ENCODE measurements at places on chromosomes 7 and 10.

DNA sequence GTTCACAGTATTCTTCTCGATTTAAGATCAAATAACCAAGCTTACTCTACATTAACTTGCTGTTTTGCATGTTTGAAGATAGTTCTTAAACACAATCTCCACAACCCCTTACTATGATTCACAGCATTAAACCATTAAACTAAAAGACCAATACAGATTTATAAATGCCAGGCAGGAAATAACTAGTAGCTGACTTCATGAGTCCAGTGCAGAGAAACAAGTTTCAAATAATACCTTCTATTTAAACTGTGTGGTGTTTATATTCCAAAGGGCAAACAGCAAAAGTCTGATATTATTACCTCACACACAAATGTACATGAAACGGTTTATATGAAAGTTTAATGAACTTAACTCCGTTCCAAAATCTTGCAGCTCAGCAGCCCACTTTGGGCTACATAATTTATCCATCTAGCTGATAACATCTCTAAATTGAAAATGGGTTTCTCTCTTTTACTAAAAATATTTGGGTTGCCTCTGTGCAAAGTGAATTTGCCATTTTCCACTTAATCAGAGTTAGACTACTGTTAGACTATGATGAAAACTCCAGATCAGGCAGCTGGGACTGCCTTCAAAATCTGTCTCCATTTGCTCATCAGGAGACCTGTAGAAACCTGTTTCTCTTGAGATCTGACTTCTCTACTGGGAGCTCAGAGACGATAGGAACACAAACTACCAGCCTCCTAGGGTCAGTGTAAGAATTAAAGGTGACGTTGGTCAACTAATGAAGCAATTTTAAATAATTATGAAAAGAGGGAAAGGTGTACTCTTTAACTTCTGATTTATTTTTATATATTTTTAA, 287.3 kb downstream of the FZD1 start:
- no peak for DNase-seq

DNA sequence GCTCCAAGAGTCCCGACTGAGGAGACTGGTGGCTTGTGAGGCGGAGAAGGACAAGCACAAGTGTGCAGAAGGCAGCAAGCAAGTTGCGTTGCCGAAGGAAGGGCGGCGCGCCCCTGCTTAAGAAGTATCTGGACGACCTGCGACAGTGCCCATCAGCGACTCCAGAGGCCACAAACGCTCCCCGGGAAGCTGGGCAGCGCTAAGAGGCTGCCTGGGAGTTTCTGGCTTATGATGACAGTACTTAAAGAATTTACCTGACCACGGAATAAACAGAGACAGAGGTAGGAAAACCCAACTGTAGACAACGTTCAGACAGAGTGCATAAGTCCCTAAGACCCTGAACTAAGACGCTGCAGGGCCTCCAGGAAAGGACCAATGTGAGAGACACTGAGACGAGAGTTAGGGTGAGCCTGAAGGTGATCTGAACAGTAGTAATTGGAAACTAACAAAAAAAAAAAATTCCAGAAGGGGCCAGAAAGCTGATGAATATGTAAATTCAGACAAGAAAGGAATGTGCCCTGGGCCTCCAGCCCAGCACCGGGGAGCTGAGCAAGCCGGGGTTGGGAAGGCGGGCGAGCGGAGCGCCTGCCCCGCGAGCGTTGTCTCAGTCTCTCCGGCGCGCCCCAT, 1.0 kb downstream of the OSBPL3 start:
- no peak for DNase-seq

DNA sequence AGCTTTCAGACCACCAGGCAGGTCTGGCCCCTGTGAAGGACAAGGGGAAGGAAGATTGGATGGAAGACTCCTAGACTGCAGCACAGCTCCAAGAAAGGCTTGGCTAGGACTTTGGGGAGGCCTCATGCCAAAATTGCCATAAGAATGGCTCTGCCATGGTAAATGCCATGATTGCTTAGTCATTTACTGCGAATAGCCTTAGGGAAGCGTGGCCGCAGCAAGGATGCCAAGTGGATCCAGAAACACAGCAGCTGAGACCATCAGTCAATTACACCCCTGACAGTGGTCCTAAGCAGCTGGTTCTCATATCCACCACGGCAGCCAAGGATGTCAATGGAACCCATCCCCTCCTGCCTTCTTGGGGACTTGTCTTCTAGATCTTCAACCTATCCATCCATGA, 88.2 kb upstream of the AUTS2 start:
- no peak for DNase-seq

- no peak for DNase-seq
Measured at GRCh38 chr10:86330778-86331763, 35.5 kb downstream of the GRID1 start.

GRCh38 chr7:150342121-150342408, 636 bp upstream of the RARRES2 start:
- DNase-seq, result no peak

DNA sequence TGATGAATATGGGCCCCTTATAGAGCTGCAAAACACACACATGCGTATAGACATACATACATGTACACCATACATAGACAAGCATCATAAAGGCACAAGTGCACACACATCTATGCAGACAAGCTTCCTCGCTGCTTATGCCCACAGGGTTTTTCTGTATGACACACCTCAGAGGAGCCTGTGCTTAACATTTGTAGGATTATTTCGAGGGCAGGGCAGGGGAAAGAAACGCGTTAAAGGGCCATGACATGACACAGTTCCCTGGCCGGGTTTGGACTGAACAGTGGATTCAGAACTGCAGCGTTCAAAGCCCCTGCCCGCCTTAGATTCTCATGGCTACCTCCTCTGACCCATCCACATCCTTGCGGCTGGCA, 44.8 kb downstream of the CHST3 start:
- no peak for DNase-seq

DNA sequence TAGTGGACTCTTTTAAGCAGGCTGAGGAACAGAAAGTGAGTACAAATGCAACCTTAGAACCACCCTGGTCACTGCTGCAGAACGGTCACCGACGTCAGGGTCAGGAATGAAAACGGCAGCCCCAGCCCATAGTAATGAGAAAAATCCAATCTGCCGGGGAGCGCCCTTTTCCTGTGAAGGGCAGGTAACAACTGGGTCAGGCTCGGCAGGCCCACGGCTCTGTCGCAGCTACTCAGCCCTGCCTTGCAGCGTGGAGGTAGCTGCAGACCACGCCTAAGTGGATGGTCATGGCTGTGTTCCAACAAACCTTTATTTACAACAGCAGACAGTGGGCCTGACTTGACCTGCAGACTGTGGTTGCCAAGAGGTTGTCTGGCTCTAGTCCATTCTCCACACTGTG, 563.2 kb downstream of the DNAJB6 start:
- DNase-seq, result no peak

- peak; percentile 55 for DNase-seq
Measured at GRCh38 chr7:2079332-2080059, 153.2 kb downstream of the MAD1L1 start.

GRCh38 chr10:124516181-124516580, 54.6 kb downstream of the LHPP start:
- no peak for DNase-seq

DNA sequence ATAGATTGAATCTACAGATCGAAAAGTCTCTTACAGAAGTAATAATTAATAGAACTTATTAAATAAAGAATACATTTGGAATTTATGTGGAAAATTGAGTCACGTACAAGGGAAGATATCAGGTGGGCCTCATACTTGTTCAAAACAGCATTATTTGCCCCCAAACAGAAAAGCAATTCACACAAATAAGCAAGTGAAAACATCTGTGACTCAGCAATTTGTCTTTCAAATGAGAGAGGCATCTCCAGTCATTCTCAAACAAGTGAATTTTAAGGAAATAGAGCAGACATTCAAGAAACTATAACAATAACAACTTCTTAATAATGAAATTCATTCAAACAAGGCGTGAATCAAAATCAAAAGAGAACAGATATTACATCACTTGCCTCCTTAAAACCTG, 50.1 kb downstream of the SEMA3A start:
- peak; percentile 41 for DNase-seq
